ENCODE measurements at places on chromosomes 16 and 17.

- peak; percentile 93 for DNase-seq
These were observed at the start of gene IL4R for GRCh38 chr16:27313422-27314160. Gene IL4R (plus strand): TSS chr16:27313974. CDS start chr16:27340204, 26,230 bp downstream.

- DNase-seq: no peak
These were observed 418.0 kb upstream of the HSBP1 start for GRCh38 chr16:83389751-83390150.

DNA sequence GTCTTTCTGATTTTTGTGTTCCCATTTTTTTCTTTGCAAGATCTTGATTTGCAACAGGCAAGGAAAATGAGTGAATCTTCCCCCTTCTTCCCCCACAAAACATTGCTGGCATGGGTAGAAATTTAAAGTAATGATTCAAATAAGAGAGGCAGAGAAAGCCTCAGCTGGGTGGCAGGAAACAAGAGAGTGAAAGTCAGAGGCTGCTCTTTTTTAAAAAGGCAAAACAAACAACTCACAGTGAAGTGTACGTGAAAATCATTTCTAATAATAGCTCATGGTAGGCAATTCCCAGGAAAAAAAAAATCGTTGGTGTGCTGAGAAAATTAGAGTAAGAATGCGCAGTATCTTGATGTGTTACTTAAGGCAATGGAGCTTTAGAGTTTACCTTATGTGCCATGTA lies 229.5 kb downstream of the FTO start:
- DNase-seq: no peak

DNA sequence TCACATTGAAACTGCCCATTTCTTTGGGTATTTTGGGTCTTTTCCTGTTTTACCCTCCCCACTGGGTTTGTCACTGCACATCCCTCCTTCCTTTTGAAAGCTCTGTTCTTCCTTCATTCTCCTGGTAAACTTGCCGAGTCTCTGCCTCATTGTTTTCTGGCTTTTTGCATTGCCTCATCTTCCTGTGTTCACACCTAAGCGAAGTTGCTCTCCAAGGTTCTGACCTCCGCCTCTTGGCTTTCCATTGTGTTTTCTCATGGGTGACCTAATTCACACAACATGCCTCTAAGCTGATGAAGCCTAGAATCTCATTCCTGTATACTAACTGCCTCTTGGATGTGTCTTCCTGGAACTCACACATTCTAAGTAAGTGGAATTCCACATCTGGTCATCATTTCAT lies 1096.1 kb upstream of the EEF2KMT start:
- peak; percentile 57 for DNase-seq

DNA sequence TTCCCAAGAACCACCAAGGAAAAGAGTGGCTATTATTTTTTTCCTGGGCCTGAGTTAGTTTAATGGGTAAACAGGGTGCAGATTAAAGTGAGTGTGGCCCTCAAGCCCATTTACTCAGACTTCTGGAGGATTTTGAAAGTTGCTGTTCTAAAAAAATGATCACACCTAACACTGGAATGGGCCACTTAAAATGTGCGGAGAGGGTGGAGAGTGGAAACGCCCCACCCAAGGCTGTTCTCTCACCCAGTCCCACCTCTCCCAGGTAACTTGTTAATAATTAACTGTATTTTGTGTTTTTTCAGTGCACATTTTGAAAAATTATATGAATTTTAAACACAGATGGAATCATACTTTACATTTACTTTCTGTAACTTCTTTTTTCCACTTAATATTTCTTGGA lies 5.4 kb downstream of the HIRIP3 start:
- DNase-seq: no peak

GRCh38 chr17:40362696-40363110 lies 1.8 kb downstream of the GJD3 start:
- peak; percentile 88 for DNase-seq

DNA sequence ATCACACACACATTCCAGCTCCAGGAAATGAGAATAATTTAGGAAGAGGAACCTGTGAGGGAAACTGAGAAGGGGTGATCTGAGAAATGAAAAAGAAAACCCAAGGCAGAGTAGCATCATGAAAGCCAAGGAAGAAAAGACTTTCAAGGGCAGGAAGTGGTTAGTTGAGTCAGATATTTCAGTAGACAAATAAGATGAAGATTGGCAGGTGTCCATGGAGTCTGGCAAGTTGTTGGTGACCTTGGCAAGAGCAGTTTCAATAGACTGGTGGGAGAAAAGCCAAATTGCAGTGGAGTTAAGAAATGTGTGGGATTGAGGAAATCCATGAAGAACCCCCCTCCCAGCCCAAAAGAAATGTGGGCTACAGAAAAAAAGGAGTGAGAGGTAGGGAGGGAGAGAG lies 10.7 kb downstream of the GNAO1 start:
- DNase-seq: peak; percentile 58

- DNase-seq: no peak
These were observed 9.0 kb upstream of the MRPS23 start for GRCh38 chr17:57858838-57859237.
